GM23338 (cell line): ENCODE measurements at places on chromosomes 5 and 9. TPM values are rescaled to one million over a fixed set of nuclear protein-coding genes. Genes with fewer than 3 reads are reported as not detected.

GRCh38 chr5:130514984-130515690 lies 610.9 kb downstream of the CHSY3 start:
- no peak for DNase-seq

DNA sequence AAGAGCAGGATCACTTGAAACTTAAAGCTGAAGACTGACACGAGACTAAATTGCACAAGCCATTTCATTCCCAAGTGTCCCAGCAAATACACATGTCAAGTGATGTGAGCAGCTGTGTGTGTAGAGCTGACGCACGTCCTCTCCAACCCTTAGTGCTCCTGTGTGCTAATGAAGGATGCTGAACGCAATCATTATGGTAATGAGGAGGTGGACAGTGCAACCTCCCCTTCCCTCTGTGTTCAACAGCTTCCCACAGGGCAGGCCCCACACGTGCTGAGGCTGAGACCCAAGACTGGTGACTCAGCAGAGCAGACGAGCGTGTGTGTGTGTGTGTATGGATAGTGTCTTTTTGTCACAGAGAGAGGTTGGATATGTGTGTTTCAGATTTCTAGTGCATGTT lies 702.1 kb downstream of the SEMA5A start:
- DNase-seq, result no peak

GRCh38 chr5:80239680-80240367 lies 16.0 kb downstream of the SERINC5 start:
- no peak for DNase-seq

MPDZ gene
- total RNA-seq, result 37.0 and 43.1 TPM in 2 replicates

TSSK1B gene
- 0.52 TPM in 1 of 2 replicates, not detected in the other for total RNA-seq

PCDHB15 gene
- total RNA-seq, result 8.0 and 12.1 TPM in 2 replicates
